ENCODE measurements at places on chromosomes 12 and 14.

DNA sequence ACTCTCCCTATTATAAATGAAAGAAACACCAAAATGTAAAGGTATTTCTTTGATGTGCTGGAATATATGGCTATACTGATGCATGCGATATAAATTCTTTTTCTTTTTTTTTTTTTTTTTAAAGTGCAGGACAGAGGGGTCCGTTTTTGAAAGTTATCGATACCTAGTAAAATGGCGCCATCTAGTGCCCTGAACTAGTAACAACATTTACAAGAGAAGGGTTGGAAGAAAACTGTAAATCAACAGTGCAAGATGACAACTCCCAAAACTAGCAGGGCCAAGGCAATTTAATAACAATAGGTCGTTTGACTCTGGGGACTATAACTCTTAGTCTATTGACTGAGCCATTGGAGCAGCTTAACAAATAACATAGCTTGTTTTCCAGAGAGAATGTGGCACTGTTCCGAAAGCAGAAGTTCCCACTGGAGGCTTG is 137.7 kb downstream of the SPTSSA start:
- no peak for DNase-seq

DNA sequence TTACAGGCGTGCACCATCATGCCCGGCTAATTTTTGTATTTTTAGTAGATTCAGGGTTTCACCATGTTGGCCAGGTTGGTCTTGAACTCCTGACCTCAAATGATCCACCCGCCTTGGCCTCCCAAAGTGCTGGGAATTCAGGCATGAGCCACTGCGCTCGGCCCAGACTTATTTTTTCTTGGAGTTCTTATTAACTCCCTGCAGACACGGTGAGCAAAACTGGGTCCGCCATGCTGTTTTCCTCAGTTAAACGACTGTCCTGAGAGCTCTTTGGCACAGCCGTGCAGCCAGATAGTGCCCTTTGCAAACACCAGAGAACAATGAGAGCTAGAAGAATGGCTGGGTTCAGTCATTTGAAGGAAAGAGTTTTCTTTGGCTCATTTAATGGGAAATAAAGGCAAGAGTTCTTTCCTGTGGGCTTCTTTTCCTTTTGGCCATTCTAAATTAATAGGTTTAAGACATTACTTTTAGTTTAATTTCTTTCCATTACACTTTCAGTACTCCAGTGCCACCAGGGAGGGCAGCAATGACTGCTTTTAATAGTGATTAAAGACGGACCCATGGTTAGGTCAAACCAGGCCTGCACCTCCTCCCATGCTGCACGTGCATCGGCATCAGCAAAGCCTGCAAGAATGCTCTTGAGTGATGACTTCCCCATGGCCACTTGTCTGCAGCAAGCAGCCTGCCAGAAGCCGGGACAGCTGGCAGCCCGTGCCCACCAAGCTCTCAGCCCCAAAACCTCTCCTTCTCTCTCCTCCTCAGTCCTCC is 60.7 kb downstream of the VCPKMT start:
- DNase-seq: no peak

DNA sequence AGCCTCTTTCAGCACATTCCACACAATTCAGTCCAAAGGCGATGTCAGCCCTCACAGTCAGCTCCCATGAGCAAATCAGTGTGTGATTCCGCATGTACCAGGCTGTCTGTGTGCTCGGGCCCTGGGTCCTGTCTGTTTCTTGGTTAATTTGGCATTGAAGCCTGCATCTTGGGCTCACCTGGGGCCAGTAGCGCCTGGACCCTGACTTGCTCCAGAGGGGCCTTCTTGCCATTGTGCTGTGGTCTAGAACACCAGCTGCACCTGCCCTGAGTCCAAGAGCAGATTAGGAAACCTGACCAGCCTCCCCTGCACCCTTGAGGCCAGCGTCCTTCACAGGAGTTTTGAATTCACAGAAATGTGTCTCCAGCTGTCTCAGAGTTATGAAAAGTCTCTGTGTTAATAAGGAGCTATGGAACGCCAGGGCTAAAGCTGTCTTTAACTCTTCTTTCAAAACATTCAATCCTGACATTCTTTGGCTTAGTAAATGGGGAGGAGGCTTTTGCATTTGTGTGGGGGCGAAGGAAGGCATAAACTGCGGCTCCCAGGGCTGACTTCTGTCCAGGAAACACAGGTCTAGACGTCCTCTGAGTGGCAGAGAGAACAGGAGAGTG is 102.2 kb downstream of the ARF6 start:
- DNase-seq: no peak

- no peak for DNase-seq
Observed at GRCh38 chr14:31933716-31934115, 143.4 kb upstream of the ARHGAP5 start.

DNA sequence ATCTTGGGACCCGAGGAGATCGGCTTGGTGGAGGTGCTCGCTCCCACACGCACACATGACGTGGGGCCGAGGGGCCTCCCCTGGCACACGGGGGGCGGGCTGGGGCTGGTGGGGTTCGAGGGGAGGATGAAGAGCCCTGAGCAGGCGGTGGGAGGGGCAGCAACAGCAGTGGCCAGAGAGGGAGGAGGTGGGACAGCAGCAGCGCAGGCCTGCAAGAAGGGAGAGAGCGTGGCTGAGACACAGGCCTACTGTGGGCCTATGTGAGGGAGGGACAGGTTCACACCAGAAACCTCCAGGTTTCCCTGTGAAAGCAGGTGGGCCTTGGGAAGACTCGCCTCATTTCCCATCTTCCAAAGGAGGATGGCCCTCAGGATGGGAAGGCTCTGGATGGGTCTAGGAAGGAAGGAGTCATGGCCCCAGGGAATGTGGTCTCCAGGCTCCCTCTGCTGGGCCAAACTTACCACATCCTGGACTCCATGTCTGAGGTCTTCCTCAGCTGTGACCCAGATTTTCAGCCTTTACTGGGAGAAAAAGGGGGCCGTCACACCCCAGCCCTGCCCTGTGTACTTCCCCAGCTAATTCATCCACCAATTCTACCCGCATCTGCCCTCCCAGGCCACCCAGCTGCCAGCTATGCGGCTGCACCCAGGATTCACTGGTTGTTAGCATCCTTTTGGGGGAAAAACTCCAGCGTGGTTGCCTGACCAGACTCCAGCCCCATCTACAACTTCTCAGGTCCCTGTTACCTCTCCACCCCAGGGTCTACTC is 2.8 kb downstream of the PIANP start:
- DNase-seq: no peak

DNA sequence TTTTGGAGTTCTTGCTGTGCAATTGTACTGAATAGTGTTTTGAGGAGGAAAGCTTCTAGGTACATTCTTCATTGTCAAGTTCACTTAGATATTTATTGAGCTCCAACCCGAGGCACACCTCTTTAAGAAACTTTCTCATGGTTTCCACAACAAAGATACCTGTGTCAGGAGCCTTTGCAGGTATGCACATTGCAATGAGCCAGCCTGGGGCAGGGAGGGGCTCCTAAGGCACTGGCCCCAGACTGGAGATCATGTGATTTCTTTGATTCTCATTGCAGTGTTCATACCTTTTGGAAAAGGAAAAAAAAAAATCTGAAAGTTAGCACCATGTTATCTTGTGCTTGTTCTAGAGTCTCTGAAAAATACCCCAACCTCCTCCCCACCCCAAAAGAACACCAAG is 80.3 kb downstream of the PRMT8 start:
- no peak for DNase-seq

GRCh38 chr12:116161588-116161987 is 115.9 kb downstream of the MED13L start:
- DNase-seq: no peak

DNA sequence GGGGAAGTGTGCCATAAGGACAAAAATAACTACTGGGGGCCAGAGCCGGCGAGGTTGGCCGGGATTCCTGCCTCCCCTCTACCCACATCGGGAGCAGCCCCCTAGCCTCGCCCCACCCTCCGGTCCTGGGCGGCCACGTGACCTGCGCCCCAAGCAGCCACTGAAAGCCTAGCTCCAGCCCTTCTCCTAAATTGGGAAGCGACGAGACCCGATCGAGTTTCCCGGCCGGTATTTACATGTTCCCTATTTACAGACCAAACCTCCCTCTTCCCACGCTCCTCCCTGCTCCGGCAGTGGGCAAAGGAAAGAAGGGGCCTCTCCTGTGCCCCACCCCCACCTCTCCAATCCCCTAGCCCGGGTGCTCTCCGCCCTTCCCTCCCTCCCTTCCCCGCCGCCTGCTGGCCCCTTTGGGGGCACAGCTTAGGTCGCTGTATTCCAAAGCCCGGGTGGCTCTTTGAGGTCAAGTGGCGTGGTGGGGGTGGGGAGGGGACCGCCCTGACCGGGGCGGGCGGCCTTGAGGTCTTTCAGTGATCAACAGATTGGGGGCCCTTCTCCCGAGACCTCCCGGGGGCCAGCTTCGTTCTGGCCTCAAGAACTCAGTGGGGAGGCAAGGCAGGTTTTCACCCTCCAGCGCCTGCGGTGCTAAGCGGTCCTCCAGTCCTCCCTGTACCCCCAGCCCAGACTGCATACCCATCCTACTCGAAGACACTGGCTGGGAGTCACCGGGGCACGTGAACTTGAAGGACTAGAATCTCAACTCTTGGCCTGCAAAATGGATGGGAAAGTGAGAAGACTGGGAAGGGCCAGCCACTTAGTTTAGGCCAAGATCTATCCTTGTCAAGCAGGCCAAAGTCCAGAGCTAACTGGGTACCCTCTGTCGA is 6.3 kb upstream of the CTDSP2 start:
- no peak for DNase-seq

DNA sequence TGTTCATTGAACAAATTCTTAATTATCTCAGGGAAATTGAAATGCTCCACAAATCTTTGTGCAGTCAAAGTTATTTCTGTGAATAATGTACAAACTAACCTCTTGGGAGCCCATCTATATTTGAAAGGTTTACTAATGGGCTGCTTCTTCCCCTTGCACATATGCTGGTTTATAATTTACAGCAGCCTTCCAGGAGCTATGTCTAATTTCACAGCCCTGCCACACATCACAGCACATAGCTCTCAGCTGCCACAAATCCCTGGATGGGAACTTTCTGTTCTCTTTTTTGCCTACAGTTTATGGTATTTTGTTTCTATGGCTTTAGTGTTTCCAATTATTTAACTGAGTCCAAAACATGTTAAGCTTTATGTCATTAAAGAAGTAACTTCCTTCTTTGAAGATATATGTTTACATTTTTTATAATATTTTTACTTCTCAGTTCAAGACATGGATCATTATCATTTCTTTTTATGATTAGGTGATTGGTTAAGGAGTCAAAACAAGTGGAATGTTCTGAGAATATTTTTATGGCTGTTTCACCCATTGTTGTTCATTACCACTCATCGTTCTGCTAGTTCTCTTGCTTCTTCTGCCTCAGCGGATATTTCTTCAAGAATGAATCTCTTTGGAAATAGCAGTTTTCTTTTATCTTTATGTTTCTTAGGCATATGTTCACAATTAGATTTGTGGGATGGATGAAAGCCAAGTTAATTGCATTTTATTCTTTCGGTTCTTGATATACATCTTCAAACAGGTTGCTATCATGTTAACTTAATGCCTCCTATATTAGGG is 475.6 kb upstream of the MIS18BP1 start:
- no peak for DNase-seq

- no peak for DNase-seq
Observed at GRCh38 chr14:75469164-75469563, 41.3 kb downstream of the JDP2 start.

DNA sequence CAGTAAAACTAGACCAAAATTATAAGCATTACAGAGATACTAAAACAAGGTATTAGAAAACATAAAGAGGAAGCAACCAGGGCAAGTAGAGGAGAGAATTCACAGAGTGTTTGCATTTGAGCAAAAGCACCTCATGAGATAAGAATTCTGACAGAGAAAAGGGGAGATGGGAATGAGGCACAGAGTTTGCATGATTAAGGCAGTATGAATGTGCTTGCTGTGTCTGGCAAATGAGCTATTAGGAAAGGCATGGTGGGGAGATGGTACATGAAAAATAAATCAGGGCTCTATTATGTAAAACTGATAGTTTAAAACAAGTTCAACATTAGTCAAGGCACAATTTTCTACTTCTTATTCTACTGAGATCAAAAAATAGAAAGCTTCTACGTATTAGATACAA is 23.1 kb downstream of the GARIN6 start:
- no peak for DNase-seq

DNA sequence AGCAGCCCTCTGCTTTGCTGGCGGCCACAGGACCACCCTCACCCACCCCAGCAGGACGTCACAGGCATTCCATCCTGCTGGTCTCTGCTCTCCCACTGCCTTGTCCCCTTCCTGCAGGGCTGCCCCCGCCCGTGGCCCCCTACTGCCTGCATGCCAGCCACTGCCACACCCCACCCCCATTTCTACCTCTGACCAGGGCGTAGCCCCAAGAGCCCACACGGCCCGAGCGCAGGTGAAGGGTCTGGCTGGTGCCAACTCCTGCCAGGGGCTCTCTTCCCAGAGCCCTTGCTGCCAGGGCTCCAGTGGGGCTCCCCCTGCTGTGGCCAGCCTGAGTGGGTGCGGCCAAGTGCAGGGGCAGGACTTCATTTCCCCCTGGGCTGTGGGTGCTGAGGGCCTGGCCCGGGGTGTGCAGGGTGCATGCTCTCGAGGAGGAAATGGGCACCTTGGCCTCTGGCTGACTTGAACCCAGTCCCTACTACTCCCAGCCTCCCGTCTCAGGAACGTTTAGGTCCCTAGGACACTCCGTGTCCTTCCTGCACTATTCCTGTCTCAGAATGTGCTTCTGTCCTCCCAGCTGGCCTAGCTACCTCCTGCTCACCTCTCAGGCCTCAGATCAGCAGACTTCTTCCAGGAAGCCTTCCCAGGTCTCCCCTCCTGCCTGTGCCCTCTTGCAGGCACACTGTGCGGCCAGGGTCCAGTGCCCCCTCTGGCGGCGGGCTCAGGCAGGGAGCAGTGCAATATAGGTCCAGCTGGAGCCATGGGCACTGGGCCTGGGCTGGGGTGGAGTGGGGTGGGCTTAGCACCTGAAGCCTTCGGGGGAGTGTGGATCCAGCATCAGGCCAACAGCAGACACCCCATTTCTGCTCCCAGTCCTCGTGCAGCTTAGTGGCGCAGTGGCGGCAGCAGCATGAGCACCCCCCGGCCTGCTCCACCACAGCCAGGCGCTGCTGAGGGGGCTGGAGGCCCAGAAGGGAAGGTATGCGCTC is 1.4 kb downstream of the LBHD2 start:
- no peak for DNase-seq

DNA sequence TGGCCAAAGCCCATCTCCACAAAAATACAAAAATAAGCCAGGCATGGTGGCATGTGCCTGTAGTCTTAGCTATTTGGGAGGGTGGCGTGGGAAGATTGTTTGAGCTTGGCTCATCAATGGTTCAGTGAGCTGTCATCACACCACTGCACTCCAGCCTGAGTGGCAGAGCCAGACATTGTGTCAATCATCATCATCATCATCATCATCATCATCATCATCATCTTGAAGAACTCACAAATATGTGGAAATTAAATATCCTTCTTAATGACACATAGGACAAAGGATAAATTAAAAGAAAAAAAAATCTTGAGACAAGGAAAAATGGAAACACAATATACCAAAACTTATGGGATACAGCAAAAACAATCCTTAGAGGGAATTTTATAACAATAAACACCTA is 132.5 kb downstream of the LRFN5 start:
- no peak for DNase-seq

GRCh38 chr12:24379433-24379832 is 430.0 kb upstream of the SOX5 start:
- no peak for DNase-seq
